ENCODE measurements at places on chromosomes 4 and X.

DNA sequence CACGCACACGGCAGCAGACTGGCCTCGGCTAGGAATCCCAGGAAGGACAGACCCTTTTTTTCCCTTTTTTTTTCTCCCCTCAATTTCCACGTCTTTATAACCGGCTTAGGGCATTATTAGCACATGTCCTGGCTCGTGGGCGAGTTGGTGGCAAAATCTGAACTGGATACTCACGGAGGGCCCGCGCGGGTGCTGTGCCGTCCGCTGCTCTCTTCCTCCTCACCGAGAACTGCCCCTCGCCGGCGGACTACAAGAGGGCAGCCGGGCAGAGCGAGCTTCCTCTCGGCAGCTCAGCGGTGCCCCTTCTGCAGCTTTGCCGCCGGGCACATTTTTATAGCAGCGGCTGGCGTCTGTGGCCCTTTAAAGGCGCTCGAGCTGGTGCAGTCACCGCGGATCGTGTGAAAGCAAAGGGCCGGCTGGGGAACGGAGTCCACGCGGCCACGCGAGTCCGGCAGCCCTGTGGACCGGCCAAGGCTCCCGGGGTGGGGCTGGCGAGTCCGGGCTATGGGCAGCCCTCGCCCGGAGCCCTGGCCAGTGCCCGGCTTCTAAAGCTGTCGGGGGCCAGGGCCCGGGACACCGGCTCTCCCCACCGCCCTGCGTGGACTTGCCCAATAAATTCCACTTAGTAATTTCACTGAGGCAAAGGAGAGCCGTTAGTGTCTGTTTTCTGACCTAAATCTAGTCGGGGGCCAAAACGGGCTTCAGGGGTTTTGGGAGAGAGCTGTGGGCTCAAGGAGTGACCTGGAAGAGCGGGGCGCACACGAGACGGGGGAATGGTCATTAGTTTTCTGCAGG is 1.3 kb upstream of the CITED1 start:
- peak; percentile 57 for DNase-seq

DNA sequence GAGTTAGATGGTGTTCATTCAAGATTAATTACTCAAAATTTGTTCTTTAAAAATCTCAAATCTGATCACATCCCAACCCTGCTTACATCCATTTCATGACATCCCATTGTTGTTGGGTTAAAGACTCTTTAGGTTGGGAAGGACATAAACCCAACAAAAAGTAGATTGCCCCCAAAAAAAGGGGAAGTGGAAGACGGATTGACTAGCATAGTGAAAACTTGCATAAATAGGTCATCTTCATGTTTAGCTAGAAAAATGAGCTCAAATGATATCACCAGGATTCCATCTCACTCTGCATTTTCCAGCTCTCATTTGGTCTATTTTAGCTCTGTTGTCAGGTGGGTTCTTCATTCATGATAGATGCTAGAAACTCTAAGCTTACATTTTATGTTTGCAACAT is 18.5 kb upstream of the TET2 start:
- DNase-seq, result no peak

GRCh38 chr4:112532267-112532666 is 16.3 kb upstream of the NEUROG2 start:
- no peak for DNase-seq

DNA sequence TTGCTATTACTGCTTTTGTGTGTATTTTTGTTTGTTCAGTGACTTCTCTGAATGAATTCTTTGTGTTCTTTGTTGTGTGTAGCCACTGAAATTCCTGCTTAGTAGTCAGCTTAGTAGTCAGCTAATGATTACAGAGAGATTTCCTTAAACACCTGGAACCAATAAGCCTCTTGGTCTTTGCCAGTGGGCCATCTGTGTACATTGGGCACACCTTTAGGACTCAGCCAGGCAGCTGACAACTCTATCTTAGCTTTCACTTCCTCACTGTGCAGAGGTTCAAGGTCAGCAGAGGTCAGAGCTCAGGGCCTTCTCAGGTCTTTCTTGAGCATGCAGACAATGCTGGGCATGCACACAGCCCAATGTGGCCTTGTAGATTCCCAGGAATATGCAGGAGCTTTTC is 59.3 kb downstream of the RWDD4 start:
- DNase-seq, result no peak

GRCh38 chr4:40262861-40263260 is 66.0 kb downstream of the RHOH start:
- DNase-seq, result no peak

GRCh38 chrX:129749069-129749468 is 10.3 kb downstream of the XPNPEP2 start:
- no peak for DNase-seq

DNA sequence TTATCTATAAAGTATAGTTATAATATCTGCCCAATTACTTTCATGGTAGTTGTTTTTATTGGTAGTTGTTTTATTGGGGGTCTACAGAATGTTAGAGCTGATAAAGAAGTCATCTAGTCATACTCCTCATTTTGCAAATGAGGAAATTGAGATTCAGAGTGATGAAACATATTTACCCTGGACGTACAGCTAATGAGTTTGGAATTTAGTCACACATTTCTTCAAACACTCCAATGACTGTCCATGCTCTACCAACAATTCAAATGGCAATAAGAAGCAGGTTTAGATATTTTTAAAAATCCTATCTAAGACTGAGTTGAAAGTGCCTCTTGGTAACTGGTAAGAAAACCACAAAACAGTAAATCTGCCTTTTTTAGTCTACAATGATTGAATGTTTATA is 98.2 kb downstream of the MAGEC1 start:
- DNase-seq, result no peak

GRCh38 chr4:21512353-21512752 is 436.2 kb downstream of the KCNIP4 start:
- DNase-seq, result peak; percentile 44

GRCh38 chr4:39062094-39062769 is at the start of gene KLHL5:
Gene KLHL5, plus strand, starts transcription at chr4:39062232. Its CDS starts 421 bp downstream, at chr4:39062653.
- no peak for DNase-seq

DNA sequence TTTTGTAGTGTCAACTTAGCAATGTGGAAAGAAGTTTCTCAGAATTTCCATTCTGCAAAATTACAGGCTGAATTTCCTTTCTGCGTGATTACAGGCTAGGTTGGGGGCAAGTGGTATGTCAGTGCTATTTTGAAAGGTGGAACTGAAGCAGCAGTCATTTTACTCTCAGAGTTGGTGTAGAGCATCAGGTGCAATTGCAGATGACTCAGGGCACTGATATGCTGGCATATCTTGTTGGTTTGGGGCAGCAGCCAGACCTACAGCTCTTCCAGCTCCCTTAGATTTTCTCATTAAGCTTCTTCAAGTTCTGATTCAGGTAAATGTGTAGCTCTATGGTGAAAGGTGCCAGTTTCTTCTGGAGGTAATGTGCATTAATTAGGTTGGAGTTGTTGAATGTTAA is 930.7 kb upstream of the PCDH10 start:
- no peak for DNase-seq

- DNase-seq, result no peak
Measured at GRCh38 chr4:122806981-122807679, 19.5 kb upstream of the FGF2 start.

DNA sequence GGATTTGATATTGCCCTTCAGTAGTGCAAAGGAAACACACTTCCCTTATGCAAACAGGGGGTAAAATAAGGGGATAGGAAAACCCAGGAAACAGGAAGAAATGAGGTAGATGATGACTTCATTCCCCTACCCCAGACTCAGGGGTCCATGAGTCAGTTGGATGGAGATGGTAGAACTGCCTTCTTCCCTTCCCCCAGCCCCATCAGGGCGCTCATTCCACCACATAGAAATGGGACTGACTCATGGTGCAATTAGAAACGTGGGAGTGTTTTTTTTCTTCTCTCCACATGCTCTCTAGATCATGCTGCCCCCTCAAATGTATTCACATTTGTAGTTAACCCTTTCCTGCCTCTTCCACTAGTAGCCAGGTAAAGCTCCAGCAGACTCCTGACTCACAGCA is 23.1 kb upstream of the ARMCX2 start:
- DNase-seq, result no peak

- no peak for DNase-seq
Measured at GRCh38 chr4:146654687-146655520, 16.2 kb downstream of the POU4F2 start.

DNA sequence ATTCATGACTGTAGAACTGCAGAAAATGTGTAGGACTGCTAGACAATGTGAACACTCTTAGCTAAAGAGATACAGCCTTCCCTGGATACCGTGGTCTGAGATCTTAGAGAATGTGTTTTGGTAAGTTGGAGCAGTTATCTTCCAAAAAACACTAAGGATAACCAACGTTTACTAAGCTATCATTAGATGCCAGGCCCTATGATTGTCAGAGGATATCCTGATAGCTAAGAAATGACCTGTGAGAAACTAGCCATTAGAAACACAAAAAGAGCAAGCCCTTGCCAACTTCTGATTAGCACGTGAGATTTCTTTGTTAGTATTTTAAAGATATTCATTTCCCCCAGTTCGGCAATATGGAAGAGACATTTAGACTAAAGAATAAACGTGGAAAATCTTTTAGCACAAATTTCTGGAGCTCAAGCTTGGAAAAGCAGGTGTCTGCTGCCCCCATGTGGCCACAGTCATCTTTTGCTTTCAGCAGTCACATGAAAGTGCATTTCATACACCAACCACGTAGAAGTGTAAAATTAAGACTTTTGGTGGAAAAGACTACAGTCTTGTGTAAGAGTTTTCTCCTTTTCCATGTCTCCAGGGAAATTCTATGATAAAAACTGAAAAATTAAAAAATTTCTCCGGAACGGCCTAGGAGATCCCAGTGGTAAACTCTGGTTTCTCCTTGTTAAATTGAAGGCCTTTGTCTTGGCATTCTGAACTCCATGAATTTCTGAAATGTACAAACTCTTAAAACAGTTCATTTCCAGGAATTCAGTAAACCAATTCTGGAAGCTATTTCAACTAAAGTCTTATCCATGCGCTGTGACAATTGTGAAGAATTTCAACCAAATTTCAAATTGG is 136.4 kb downstream of the ZNF674 start:
- DNase-seq, result peak; percentile 30

- DNase-seq, result no peak
Measured at GRCh38 chrX:118536204-118536603, 40.6 kb downstream of the DOCK11 start.
